ENCODE measurements at places on chromosomes 11 and 22.

DNA sequence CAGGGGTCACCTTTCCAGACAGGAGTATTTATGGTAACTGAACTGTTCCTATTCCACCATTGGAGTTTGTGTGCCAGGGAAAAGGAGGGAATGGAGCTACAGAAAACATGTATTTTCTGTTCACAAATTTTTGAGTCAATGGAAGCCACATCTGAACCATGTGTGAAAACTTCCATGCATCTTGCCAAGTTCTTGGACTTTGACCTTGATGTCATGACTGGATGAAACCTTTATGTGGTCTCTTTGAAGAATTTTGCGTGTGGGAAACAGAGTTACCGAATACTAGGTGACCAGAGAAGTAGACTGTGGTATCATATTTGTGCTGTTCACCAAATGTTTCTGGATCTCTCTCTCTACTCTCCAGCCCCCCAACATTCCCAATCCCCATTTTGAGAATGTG, 104.8 kb downstream of the CD44 start:
- H3K4me3 ChIP-seq, result no peak overlapping the region
- no peaks in the 10 kb centered on the region for H3K4me1 ChIP-seq
- H3K36me3 ChIP-seq, result no peaks in the 10 kb centered on the region
- H3K27me3 ChIP-seq, result no peaks in the 10 kb centered on the region
- no peak overlapping the region for H3K27ac ChIP-seq

- DNase-seq, result peak; percentile 92
- no peaks in the 10 kb centered on the region for H3K36me3 ChIP-seq
- H3K27ac ChIP-seq, result peak overlapping the region; percentile 93
- H3K27me3 ChIP-seq, result no peaks in the 10 kb centered on the region
- peak overlapping the region; percentile 83 for H3K4me3 ChIP-seq
Observed at GRCh38 chr22:18001040-18001893, 23.1 kb downstream of the MICAL3 start.

GRCh38 chr22:35915477-35916013, 113.1 kb downstream of the RBFOX2 start:
- DNase-seq, result no peak
- peaks cover 3% of the 10 kb centered on the region for H3K4me1 ChIP-seq
- H3K27me3 ChIP-seq, result no peaks in the 10 kb centered on the region
- peak overlapping the region; percentile 22 for H3K4me3 ChIP-seq

DNA sequence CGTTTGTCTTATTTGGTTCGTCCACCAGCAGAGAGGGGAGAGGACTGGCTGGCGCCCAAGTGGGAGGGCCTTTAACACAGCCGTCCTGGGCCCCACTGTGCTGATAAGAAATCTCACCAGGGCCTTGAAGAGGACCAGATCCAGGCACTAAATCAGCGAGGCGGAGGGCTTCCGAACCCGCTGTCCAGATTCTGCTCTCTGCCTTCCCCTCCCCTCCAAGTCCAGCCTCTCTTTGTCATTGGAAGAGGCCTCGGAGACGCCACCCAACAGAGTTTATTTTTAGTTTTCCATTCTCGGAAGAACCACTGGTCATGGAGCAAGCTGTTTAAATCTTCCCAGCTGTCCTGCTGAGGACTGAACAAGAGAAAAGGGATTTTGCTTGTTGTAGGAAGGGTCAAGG, 9.3 kb upstream of the FXYD6 start:
- no peak overlapping the region for H3K4me3 ChIP-seq
- H3K4me1 ChIP-seq, result no peaks in the 10 kb centered on the region
- H3K27ac ChIP-seq, result peak overlapping the region; percentile 65
- DNase-seq, result peak; percentile 44

- H3K4me1 ChIP-seq, result no peaks in the 10 kb centered on the region
- no peak for DNase-seq
- H3K27ac ChIP-seq, result no peak overlapping the region
- H3K27me3 ChIP-seq, result no peaks in the 10 kb centered on the region
Observed at GRCh38 chr11:122176651-122177050, 60.6 kb upstream of the BLID start.

GRCh38 chr11:56916587-56916986, 72.1 kb upstream of the OR5AK2 start:
- no peak overlapping the region for H3K4me3 ChIP-seq
- no peaks in the 10 kb centered on the region for H3K4me1 ChIP-seq
- no peak for DNase-seq
- H3K27ac ChIP-seq, result no peak overlapping the region

DNA sequence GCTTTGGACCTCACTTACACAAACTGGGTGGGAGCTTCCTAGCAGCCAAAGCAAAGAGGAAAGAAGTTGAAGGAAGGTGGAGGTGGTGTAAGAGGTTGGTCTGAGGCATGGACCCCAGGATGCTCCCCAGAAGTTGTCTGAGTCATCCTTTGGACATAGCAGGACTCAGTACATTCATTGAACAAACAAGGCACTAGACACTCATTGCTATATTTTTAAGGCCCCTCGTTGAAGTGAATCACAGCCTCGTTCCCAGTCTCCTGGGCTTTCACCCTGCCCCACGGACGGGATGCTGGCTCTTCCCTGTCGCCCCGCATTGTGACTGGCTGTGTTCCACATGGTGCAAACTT, 95.9 kb upstream of the FGF3 start:
- H3K27ac ChIP-seq, result no peak overlapping the region
- no peak for DNase-seq
- H3K4me3 ChIP-seq, result no peak overlapping the region

DNA sequence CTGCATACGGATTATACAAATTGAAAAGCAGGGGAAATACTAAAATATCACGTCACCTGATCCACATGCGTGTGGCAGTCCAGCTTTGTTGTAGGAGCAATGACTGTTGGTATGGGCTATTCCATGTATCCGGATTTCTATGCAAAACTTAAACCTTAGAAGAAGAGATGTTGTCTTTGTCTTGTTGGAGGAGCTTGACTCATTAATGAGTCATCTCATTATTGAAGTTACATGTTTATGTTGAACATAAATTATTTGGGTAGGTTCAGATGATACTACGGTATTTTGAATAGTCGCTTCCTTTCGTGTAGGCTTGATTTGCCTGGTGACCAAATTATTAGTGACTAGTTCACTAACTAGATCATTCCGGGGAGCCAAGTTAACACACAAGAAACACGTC, 806 bp upstream of the SAAL1 start:
- no peaks in the 10 kb centered on the region for H3K27me3 ChIP-seq
- H3K36me3 ChIP-seq, result no peaks in the 10 kb centered on the region
- no peaks in the 10 kb centered on the region for H3K4me1 ChIP-seq
- H3K27ac ChIP-seq, result no peak overlapping the region

GRCh38 chr11:61332281-61332796, 566 bp downstream of the DDB1 start:
- H3K36me3 ChIP-seq, result no peaks in the 10 kb centered on the region
- H3K4me1 ChIP-seq, result peaks cover 7% of the 10 kb centered on the region
- H3K27me3 ChIP-seq, result no peaks in the 10 kb centered on the region
- DNase-seq, result no peak

GRCh38 chr22:36738416-36739020, 35.0 kb upstream of the CACNG2 start:
- H3K4me3 ChIP-seq, result no peak overlapping the region
- H3K36me3 ChIP-seq, result no peaks in the 10 kb centered on the region

- DNase-seq, result no peak
- H3K27me3 ChIP-seq, result no peaks in the 10 kb centered on the region
- no peak overlapping the region for H3K27ac ChIP-seq
- H3K4me1 ChIP-seq, result no peaks in the 10 kb centered on the region
- H3K36me3 ChIP-seq, result no peaks in the 10 kb centered on the region
- H3K4me3 ChIP-seq, result no peak overlapping the region
Observed at GRCh38 chr11:129208863-129209262, 16.7 kb upstream of the ARHGAP32 start.

DNA sequence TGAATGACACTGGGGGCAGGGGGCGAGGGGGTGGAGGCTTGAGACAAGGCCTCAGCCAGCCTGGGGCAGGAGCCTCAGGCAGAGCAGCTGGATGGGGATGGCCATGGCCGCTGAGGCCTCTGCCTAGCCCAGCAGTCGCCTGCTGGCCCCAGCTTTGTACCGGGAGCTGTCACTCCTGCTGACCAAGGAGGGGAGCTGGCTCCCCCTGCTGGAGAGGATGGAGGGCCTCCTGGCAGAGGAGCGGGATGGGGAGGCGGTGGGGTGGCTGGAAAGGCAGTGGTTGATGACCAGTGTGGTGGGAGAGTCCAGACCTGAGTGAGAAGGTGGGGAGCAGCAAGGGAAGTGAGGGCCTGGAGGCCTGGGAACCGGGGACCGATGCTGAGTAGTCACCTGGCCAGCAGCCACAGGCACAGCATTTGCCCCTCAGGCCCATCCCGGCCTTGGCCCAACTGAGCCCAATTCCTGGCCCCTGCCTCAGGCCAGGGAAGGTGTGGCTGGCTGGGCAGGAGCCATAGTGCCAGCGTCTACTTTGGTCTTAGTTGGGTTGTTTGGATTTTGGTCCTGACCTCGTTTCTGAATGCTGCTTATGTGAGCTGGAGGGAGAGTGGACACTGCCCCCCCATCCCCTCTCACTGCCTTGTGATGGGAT, 6.0 kb upstream of the SUSD2 start:
- H3K27ac ChIP-seq, result no peak overlapping the region
- no peaks in the 10 kb centered on the region for H3K36me3 ChIP-seq
- no peaks in the 10 kb centered on the region for H3K27me3 ChIP-seq

- H3K4me3 ChIP-seq, result no peak overlapping the region
- H3K36me3 ChIP-seq, result no peaks in the 10 kb centered on the region
- no peak for DNase-seq
- H3K4me1 ChIP-seq, result no peaks in the 10 kb centered on the region
- no peaks in the 10 kb centered on the region for H3K27me3 ChIP-seq
Observed at GRCh38 chr11:12731841-12732336, 57.7 kb downstream of the TEAD1 start.

DNA sequence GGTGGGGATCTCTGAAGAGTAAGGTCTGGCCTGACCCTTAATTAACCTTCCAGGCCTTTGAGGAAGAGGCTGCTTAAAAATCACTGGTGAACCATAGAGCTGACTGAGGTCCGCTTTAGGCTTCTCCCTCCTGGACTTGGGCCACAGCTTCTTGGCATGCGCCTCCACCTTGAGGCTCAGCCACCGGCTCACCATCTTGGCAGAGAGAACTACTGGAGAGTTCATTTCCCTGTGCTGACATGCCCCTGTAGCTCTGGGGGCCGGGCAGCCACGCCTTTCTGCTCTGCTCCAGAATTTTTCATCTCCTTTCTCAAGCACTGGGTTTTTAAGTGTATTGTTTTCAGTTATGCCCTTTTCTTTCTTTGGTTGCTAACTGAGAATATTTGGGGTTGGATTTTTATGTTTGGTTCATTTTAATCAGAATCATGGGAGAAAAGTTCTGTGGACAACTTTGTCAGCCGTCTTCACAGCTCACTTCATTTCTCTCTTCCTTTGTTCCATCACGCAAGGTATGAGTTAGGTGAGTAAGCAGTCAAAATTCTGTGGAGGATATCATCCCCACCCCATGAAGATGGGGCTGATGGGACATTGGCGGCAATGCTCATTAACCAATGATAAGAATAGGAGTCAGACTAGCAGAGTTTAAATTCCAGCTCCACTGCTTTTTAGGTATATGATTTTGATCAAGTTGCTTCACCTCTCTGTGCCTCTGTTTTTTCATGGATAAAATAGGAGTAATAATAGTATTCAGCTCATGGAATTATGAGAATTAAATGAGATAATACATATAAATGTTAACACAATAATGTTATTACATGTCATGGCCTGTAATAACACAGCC, 103.9 kb downstream of the DBX1 start:
- no peaks in the 10 kb centered on the region for H3K27me3 ChIP-seq
- H3K4me3 ChIP-seq, result no peak overlapping the region
- H3K27ac ChIP-seq, result no peak overlapping the region
- DNase-seq, result no peak
- H3K4me1 ChIP-seq, result no peaks in the 10 kb centered on the region

- H3K4me1 ChIP-seq, result no peaks in the 10 kb centered on the region
- no peak overlapping the region for H3K4me3 ChIP-seq
- H3K27ac ChIP-seq, result no peak overlapping the region
- DNase-seq, result no peak
Observed at GRCh38 chr22:36143066-36143815, 17.3 kb downstream of the APOL3 start.

DNA sequence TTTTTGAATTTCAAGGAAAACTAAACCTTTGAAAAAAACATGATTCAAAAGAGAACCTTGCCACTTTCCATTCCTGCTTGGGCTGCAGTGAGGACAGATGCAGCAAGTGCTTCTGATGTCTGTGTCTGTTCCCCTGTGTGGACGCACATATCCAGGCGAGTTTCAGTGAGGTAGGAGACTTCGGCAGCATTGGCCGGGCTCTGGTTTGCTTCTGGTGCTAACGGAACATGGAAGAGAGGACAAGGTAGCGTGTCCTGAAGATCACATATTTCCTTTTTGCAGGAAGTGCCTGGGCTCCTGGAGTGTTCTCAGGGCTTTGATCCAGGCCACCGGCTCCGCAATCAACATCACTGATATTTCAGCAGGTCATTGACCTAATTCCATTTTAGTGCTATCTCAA, 33.1 kb upstream of the IGLL5 start:
- H3K4me1 ChIP-seq, result no peaks in the 10 kb centered on the region
- no peak overlapping the region for H3K27ac ChIP-seq
- DNase-seq, result no peak
- no peaks in the 10 kb centered on the region for H3K27me3 ChIP-seq
- no peaks in the 10 kb centered on the region for H3K36me3 ChIP-seq
- no peak overlapping the region for H3K4me3 ChIP-seq

- H3K4me3 ChIP-seq, result no peak overlapping the region
- H3K27ac ChIP-seq, result no peak overlapping the region
- H3K36me3 ChIP-seq, result no peaks in the 10 kb centered on the region
- no peak for DNase-seq
Observed at GRCh38 chr11:89458716-89459115, 32.5 kb downstream of the NOX4 start.

- no peaks in the 10 kb centered on the region for H3K4me1 ChIP-seq
- no peak overlapping the region for H3K4me3 ChIP-seq
- no peak for DNase-seq
- no peaks in the 10 kb centered on the region for H3K27me3 ChIP-seq
- H3K27ac ChIP-seq, result no peak overlapping the region
- no peaks in the 10 kb centered on the region for H3K36me3 ChIP-seq
Observed at GRCh38 chr11:124207102-124207792, 24.1 kb downstream of the OR10D3 start.

GRCh38 chr11:121761186-121761585, 308.4 kb upstream of the SORL1-AS1 start:
- H3K4me1 ChIP-seq, result no peaks in the 10 kb centered on the region
- no peak for DNase-seq
- H3K4me3 ChIP-seq, result no peak overlapping the region

DNA sequence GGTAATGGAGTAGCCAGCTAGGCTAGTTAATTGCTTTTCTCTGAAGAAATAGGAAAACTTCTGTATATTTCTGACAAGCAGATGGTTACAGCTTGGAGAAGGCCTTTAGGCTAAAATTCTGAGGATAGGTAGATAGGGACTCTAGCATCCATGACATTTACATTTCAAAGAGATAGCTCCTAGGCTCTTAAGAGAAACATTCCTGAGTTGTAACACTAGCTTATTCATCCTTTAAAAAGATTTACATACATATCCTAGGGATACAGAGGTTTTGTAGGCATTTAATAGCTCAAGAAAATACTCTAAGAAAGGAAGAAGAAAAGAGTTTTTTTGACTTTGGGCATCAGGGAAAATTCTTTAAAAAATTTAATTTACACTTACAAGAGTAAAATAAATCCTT, 130.9 kb upstream of the CCDC179 start:
- no peaks in the 10 kb centered on the region for H3K4me1 ChIP-seq
- H3K4me3 ChIP-seq, result no peak overlapping the region
- H3K27me3 ChIP-seq, result no peaks in the 10 kb centered on the region
- no peak overlapping the region for H3K27ac ChIP-seq

- no peaks in the 10 kb centered on the region for H3K36me3 ChIP-seq
- no peak for DNase-seq
- H3K4me3 ChIP-seq, result no peak overlapping the region
- no peaks in the 10 kb centered on the region for H3K4me1 ChIP-seq
Observed at GRCh38 chr11:9081153-9081552, 10.2 kb downstream of the SCUBE2 start.
